ENCODE measurements at places on chromosomes 6 and 20. TPM values are rescaled to one million over a fixed set of nuclear protein-coding genes. Genes with fewer than 3 reads are reported as not detected.

GRCh38 chr6:107977283-107977682 lies 19.3 kb upstream of the SEC63 start:
- DNase-seq, result no peak

Gene PRSS16
- not detected for polyA plus RNA-seq

DNA sequence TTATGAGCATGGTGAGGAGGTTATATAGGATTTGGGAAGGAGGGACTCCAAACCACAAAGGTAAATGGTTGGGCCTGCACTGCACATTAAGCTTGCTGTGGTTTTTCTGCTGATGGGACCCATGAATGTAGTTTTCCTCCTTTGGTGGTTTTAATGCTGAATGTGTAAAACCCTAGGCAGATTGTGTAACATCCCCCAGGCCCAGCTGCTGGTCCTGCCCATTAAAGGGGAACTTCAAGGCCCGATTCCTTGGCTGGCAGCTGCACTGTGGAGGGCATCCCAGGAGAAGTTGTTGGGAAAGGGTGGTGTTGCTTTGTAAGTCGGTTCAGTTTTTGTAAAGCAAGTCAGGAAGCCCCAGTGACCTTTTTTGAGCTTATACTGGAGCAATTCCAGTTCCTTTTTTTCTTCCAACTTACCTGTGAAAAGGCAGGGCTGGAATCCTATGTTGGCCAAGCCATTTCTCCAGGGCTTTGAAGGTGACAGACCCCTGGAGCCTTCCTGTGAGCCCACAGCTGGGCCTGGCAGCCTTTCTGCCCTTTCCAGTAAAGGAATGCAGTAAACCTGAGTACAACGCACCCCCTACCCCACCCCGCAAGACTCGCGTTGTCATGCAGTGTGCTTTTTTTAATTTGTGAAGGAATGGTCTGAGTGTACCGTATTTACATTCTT lies 43.1 kb upstream of the NAA20 start:
- peak; percentile 76 for DNase-seq

GRCh38 chr20:23390091-23390774 lies 28.3 kb downstream of the GZF1 start:
- no peak for DNase-seq

Gene RHAG
- polyA plus RNA-seq, result 0.53 TPM

Gene ISM1
- polyA plus RNA-seq, result 0.80 TPM

GRCh38 chr6:47456536-47456975 lies 21.0 kb upstream of the CD2AP start:
- no peak for DNase-seq

Gene GSTA4
- polyA plus RNA-seq, result 10.5 TPM

GRCh38 chr6:46080111-46080510 lies 49.7 kb upstream of the ENPP4 start:
- no peak for DNase-seq

Gene NKAIN4
- not detected for polyA plus RNA-seq

Gene IMPG1
- not detected for polyA plus RNA-seq

GRCh38 chr20:37430044-37430443 lies 84.1 kb downstream of the SRC start:
- no peak for DNase-seq

Gene ERMARD
- 8.8 TPM for polyA plus RNA-seq

Gene NKX2-2
- polyA plus RNA-seq, result not detected

- peak; percentile 86 for DNase-seq
Measured at GRCh38 chr20:62500237-62500864, 24.6 kb upstream of the GATA5 start.

DNA sequence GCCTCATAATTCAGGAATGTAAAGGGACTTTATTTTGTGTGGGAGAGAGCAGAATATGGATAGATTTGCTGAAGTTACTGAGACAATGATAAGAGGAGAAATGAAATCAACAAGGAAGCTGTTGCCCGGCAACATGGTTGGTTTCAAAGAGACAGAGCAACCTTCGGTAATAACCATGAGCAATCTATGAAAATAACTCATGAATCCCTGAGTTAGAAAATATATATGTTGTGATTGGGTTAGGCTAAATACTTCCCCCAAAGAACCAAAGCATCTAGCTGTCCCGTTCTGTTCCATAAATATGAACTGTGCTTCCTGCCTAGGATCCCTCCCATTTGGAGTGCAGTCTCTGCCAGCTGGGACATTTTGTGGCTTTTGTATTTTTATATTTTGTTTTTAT lies 23.1 kb downstream of the SERPINB1 start:
- no peak for DNase-seq

DNA sequence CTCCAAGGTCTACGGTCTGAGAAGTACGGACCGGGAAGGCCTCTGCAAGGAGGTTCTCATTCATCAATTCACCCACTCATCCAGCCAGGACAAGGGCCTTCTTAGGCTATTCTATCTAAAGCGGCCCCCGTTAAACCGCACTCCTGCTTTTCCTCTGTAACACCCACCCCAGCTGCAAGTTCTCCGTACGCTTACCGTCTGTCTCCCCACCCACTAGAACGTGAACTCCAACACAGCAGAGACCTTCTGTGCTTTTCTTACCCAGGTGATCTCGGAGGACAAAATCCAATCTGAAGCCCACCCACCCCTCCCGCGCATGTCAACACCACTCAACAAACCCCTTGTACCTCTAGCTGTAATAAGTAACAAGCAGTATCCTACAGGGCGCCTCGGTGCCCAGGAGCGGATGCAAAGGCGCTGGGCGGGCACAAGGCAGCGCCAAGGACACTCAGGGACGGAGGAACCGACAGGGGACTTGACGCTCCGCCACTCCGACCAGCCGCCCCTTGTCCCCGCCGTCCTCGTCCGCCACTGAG lies 351 bp downstream of the AURKA start:
- no peak for DNase-seq

Gene GTSF1L
- polyA plus RNA-seq, result not detected

Data from heart left ventricle (tissue), 16 donors.